ENCODE measurements at places on chromosomes 7 and 10. TPM values are rescaled to one million over a fixed set of nuclear protein-coding genes. Genes with fewer than 3 reads are reported as not detected.

DNA sequence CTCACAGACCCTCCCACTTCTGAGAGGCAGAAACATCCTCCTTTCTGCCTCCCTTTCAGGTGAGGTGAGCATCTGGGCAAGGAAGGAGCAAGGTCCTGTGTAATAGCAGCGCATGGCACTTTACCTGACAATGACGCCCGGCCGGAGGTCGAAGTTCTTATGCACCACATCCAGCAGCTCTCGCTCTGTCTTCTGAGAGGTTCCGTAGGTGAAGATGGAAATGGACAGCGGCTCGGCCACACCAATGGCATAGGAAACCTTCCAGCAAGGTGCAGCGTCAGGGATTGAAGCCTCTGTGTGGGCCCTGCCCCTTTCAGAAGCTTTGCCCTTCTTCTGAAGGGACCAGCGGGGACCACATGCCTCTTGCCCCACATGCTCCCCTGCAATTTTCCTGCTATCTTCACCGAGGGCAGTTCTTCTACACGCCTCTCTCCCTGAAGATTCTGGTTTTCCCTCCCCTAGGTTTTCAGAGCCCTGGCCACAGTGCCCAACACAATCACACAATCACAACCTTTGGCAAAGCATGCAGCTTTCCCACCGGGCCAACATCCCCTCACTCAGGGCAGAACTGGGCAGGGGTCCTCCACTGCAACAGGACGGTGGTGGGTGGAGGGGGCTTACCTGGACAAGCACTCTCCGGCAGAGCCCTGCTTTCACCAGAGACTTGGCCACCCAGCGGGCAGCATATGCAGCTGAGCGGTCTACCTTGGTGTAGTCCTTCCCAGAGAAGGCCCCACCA, 14.9 kb downstream of the MAT1A start:
- peak; percentile 8 for DNase-seq

- DNase-seq, result no peak
Measured at GRCh38 chr10:23479798-23480473, 41.1 kb downstream of the OTUD1 start.

- peak; percentile 86 for DNase-seq
Measured at GRCh38 chr10:12448729-12449391, 99.5 kb downstream of the CAMK1D start.

DNA sequence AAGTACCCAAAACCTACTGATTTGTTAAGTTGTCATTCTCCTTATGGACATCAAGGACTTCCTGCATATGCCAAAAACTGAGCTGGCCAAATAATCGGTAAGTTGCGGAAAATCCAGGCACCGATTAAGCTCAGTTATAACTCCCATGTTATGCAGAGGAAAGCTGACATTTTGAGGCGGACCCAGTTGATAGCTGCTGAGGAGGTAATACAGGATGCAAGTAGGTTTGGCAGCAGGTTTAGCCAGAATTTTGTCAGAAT, 725.1 kb upstream of the GALNT17 start:
- no peak for DNase-seq

GRCh38 chr10:98302741-98303365, 34.9 kb upstream of the LOXL4 start:
- no peak for DNase-seq

- DNase-seq, result no peak
Measured at GRCh38 chr7:158650821-158651225, 53.8 kb downstream of the NCAPG2 start.

DNA sequence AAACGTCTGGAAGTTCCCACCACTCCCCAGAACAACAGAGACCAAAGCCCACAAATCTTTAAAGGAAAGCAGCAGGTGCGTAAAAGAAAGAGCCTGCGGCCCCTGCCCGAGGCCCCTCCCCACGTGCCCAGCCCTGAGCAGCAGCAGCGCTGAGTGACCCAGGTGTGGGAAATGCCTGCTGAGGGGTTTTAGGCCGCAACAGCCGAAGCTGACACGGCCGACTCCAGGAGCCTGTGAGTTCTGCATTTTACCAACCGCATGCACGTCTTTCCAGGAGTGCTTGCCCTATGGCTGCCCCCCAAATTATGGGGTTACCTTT, 1.6 kb upstream of the KNDC1 start:
- DNase-seq, result no peak

- DNase-seq, result no peak
Measured at GRCh38 chr7:35246819-35247218, 7.1 kb downstream of the TBX20 start.

- DNase-seq, result no peak
Measured at GRCh38 chr7:29217113-29217512, 22.5 kb downstream of the CHN2 start.

DNA sequence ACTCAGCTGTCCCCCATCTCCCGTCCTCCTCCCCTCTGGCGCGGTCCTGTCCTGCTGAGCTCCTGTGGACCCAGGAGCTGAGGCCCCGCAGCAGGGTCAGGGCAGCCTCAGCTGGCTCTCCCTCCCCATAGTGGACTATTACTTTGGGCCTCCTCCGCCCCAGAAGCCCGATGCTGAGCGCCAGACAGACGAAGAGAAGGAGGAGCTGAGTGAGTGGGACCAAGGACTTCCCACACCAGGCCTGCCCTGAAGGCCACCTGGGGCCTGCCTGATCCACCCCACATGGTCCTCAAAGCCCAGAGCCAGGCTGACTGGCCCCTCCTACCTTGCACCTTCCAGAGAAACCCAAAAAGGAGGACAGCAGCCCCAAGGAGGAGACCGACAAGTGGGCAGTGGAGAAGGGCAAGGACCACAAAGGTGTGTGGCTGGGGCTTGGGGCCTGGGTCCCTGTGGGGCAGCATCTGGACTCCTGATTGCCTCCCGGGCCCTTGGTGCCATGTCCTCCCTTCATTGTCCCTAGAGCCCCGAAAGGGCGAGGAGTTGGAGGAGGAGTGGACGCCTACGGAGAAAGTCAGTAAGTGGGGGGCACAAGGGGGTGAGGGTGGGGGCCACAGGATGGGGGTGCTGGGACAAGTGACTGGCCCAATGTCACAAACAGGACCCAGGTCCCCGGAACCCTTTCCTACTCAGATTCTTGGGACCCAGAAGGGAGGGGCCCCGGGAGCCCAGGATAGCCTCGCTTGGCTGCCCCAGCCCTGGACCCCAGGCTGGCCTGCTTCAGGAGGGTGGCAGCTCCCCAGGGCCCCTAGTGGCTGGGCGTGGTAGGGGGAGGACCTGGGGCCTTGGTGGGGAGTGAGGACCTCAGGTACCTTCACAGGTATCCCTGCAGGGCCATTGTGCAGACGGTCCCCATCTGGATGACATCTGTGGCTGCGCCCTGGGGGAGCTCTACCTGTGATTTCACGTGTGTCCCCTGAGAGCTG, 4.9 kb downstream of the AEBP1 start:
- no peak for DNase-seq

Gene EBF3
- total RNA-seq, result not detected

Gene SYNPO2L
- total RNA-seq, result not detected

Gene HOXA1
- total RNA-seq, result 0.70 TPM

Gene PRKCQ
- 70.6 TPM for total RNA-seq

Gene PPP1R3C
- not detected for total RNA-seq

Gene GCK
- not detected for total RNA-seq

Gene TAS2R5
- 1.5 TPM for total RNA-seq
